ENCODE measurements at places on chromosomes 6 and 20. TPM values are rescaled to one million over a fixed set of nuclear protein-coding genes. Genes with fewer than 3 reads are reported as not detected.
A peak's percentile ranks its signal among the peaks of the same experiment; 100 is the strongest.

DNA sequence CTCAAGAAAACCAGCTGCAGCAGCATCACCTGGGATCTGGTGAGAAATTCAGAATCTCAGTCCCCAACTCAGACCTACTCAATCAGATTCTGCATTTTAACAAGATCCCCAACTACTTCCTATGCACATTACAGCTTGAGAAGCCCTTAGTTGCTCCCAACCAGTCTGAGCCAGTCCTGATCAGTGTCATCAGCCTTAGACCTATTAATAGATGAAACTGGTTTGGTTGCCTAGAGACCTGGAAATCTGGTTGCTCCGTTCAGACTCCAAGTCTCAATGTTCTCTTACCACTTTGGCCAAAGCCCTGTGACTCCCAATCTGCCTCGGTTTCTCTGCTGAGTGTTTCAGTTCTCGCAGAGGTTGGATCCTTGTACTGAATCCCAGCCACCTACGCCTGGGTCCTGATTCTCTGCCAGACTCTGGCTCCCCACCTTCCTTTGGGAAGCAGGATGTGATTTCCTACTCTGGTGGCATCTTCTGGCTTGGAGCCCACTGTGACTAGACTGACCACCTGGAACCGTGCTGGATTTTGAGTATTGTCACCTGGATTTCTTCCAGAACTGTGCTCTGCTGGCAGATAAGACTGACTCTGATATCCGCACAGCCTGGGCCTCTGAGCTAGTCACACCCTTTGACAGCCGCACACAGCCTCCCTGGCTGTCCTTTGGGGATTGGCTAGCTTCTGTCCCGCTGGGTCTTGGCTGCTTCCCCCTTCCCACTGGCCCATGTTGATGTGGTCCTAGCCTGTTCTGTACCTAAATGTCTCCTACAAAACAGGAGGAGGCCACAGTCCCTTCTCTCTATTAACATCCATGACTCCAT lies 20.3 kb upstream of the ATXN1 start:
- peak overlapping the region; percentile 75 for H3K27ac ChIP-seq
- no peaks in the 10 kb centered on the region for H3K36me3 ChIP-seq
- no peaks in the 10 kb centered on the region for H3K27me3 ChIP-seq
- no peak for DNase-seq

DNA sequence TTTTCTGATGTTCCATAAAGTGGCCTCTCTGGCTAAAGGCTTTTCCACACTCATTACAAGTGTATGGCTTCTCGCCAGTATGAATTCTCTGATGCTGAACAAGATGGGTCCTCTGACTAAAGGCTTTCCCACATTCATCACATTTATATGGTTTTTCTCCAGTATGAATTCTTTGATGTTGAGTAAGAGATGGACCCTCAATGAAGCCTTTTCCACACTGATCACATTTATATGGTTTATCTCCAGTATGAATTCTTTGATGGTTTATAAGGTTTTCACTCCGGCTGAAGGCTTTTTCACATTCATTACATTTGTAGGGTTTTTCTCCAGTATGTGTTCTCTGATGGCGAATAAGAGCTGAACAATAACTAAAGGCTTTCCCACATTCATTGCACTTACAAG lies 20.4 kb downstream of the ZNF184 start:
- no peak for DNase-seq
- no peak overlapping the region for H3K27ac ChIP-seq
- no peak overlapping the region for H3K4me3 ChIP-seq
- H3K4me1 ChIP-seq = no peaks in the 10 kb centered on the region

DNA sequence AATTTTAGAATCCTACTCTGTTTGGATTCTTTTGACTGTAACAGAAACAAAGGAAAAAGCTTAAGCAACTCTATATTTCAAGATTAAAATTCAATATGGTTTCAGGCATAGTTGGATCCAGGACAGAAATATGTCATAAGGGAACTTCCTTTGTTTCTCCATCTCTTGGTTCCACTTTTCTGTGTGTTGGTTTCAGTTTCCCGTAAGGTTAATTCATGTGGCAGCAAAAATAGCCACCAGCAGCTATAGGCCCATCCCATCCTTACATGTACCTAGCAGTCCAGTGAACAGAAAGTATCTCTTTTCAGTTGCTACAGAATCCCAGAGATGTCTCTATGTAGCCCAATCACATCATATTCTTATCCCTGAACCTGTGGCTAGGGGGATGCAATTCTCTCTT lies 8.8 kb upstream of the FAM8A1 start:
- no peaks in the 10 kb centered on the region for H3K36me3 ChIP-seq
- no peak overlapping the region for H3K27ac ChIP-seq
- no peak overlapping the region for H3K4me3 ChIP-seq
- DNase-seq = no peak
- H3K4me1 ChIP-seq = no peaks in the 10 kb centered on the region
- H3K27me3 ChIP-seq = no peaks in the 10 kb centered on the region

DNA sequence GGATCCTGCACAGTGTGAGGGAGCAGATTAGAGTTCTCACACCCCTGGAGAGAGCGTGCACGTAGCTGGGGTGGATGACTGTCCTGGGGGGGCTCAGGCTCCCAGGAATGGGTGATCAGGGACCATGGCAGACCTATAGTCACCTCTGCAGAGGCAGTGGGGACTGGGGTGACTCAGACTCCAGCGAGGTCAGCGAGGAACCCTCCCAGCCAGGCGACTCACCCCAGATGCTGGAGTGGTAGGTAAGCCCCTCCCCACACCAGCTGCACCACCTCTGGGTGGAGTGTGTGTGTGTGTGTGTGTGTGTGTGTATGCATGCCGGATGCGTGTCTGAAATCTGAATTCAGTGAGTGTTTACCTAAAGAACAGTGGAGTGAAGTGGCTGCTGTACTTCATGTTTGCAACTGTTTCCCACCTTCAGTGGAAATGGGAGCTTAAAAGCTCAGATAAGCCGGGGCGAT lies 17.4 kb upstream of the GTSF1L start:
- H3K27ac ChIP-seq = no peak overlapping the region
- H3K4me1 ChIP-seq = no peaks in the 10 kb centered on the region
- no peaks in the 10 kb centered on the region for H3K27me3 ChIP-seq
- no peaks in the 10 kb centered on the region for H3K36me3 ChIP-seq
- no peak for DNase-seq

DNA sequence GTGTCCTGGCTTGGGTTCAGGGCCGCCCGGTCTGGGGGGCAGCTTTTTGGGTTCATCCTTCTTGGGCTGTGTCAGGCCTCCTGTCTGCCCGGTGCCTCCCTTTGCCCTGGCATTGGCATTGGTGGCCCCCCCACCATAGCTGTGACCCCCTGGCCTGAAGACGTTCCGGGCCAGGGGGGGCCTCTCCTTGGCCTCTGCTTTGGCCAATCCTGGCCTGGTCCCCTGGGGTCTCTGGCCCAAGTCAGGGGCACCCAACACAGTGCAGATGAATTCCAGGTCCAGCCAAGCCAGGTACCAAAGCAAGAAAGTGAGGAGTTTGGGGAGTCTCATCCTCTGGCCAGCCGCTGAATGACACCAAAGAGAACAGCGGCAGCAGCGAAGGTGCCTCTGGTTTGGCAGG lies 429 bp downstream of the GDF5 start:
- DNase-seq = no peak
- H3K27ac ChIP-seq = no peak overlapping the region

- H3K4me3 ChIP-seq = no peak overlapping the region
- H3K4me1 ChIP-seq = no peaks in the 10 kb centered on the region
- no peaks in the 10 kb centered on the region for H3K36me3 ChIP-seq
- no peak overlapping the region for H3K27ac ChIP-seq
Observed at GRCh38 chr6:68649669-68650068, 14.6 kb downstream of the ADGRB3 start.

- H3K36me3 ChIP-seq = no peaks in the 10 kb centered on the region
- H3K4me3 ChIP-seq = no peak overlapping the region
- no peaks in the 10 kb centered on the region for H3K4me1 ChIP-seq
- no peak overlapping the region for H3K27ac ChIP-seq
- no peak for DNase-seq
Observed at GRCh38 chr6:23145781-23146180, 576.4 kb downstream of the HDGFL1 start.

The PRSS16 gene
- not detected for total RNA-seq

The FLRT3 gene
- 17.8 TPM for total RNA-seq

GRCh38 chr6:87407561-87407900 lies 241 bp upstream of the CFAP206 start:
- DNase-seq = no peak
- no peaks in the 10 kb centered on the region for H3K36me3 ChIP-seq
- peaks cover 6% of the 10 kb centered on the region for H3K4me1 ChIP-seq
- peak overlapping the region; percentile 97 for H3K4me3 ChIP-seq
- H3K27me3 ChIP-seq = no peaks in the 10 kb centered on the region

DNA sequence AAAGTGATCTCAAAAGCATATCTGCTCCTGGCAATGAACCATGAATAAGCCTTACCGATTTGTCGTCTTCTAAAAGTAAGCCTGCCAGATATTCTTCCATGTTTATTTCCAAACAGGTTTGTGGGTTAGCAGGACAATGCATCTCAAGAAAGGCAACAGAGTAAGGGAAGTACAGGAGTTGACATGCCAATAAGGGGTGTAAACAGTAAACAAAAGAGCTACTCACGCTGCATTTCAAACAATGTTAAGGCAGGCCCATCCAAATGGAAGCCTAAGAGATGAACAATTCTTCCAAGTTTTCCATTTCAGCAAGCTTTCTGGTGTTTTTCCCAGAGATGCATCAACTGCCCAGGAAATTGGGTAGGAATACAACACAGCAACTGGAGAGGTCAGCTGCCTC lies 27.8 kb upstream of the CRIP3 start:
- no peaks in the 10 kb centered on the region for H3K4me1 ChIP-seq
- no peak for DNase-seq
